ENCODE measurements at places on chromosomes 4 and X.

GRCh38 chr4:145307763-145308430, 127.5 kb upstream of the OTUD4 start:
- DNase-seq, result no peak

DNA sequence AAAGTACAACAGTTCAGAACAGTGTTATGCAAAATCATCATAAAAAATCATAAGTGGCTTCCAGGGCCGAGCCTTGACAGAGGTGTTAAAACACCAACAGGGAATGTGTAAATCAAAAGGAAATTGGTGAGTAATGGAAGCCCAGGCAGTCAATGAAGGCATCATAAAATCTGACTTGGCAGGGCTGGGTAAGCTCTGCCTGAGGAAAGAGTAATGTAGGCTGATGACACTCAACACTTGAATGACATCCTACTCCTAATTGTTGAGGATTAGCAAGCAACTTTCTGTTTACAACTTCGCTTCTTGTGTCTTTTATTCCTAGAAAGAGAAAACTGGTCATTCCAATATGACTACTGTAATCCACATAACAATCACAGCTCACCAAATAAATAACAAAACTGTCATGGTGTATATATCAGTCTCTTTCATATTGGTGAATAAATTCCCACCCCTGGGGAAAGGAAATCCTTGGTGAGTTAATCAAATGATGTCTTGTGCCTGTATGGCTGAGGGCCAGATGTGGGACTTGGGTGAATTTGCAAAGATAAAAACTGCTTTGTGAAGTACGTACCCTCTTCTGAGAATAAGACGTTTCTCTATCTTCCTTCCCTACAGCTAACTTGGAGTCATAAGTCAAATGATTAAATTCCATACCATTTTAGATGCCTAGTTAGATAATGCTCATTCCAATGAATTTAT, 196.8 kb downstream of the DCHS2 start:
- no peak for DNase-seq

DNA sequence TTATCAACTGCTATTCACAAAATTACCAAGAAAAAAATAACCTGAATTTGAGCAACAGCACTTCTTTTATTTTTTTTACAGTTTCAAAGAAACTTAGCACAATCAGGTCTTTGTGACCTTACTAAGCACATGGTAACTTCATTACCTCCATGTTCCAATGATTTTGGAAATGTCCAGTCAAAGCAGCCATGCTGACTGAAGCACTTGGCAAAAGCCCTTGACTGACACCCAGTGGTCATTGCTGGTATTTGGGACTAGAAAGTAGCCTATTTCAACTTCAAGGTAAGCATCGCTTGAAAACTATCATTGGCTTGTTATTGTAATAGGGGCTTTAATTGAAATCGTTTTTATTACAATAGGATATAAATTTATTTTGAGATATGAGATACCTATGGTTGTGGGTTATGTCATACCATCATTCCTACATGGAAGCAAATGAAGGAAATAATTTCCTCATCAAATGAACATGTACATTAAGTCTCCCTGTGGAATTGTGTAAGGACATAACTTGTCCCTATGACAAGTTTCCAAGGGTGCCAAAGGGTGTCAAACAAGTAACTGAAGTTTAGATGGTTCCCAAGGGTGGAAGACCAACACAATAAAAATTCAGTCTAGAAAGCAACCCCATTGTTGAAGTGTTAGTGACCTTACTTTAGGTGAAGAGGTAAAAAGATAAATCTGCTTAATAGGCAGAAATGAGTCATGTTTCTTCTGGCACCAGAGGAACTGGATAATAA, 15.2 kb upstream of the ANXA10 start:
- peak; percentile 52 for DNase-seq

DNA sequence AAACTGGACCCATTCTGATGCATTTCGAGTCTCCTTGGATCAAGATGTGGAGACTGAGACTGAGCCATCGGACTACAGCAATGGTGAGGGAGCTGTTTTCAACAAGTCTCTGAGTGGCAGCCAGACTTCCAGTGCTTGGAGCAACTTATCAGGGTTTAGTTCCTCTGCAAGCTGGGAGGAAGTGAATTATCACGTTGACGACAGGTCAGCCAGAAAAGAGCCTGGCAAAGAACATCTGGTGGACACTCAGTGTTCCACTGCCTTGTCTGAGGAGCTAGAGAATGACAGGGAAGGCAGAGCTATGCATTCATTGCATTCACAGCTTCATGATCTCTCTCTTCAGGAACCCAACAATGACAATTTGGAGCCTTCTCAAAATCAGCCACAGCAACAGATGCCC, 84.8 kb downstream of the NEUROG2 start:
- no peak for DNase-seq

GRCh38 chr4:186917136-186917535, 193.5 kb upstream of the FAT1 start:
- no peak for DNase-seq

GRCh38 chr4:141022111-141022695, 111.1 kb downstream of the RNF150 start:
- DNase-seq, result no peak

GRCh38 chrX:1059576-1060561, 152.6 kb downstream of the CRLF2 start:
- DNase-seq, result no peak

DNA sequence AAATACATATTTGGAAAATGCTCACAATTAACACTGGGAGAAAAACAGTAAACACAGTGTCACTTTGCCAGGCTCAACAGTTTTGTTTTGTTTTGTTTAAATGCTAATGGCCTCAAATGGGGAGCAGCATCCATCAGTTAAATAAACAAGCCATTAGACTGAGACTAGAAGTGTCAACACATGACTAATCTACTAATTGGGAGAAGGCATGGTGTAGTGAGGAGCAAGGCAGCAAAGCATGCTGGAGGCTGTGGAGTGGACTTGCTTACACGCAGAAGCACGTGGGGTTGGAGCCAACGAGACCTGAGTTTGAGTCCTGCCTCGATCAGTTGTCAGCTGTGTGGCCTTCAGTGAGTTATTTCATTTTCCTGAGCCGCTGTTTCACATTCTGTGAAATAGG, 29.0 kb downstream of the UTP14A start:
- DNase-seq, result no peak

DNA sequence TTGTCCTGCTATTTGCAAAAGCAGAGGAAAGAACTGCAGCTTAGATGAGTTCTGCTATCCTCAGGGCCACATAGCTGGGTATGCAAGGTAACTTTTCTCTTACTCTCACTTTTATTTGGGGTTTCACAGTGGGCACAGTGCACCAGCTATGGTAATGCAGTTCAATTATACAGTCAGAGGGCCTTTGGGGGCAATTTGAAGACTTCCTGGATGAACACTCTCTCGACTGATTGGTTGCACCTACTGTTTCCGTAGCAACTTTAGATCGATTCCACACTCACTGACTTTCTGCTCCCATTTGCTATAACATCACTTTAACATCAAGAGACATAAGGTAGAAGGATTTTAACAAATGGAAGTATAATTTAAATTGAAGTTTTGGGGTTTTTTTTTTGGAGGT, 128.6 kb downstream of the SLC39A8 start:
- no peak for DNase-seq

DNA sequence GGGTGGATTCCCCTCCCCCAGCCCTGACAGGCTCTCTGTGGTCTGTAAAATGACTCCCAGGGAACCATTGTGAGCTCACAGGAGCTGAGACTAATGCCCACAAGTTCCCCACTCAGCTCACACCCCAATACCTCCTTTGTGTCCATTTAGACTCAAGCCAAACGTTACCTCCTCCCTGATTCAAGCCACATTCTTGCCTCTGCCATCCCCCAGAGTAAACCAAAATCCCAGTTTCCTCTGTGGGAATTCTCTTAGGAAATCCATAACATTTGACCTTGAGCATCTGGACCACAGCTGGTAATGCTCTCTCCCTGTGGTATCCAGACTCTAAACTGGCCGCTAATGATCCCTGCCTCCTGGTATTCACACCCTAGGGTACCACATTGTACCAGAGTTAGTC, 26.3 kb upstream of the KDM5C start:
- DNase-seq, result no peak

- DNase-seq, result no peak
Measured at GRCh38 chrX:68694435-68695205, 47.2 kb downstream of the STARD8 start.

GRCh38 chrX:20522420-20522819, 255.7 kb upstream of the RPS6KA3 start:
- DNase-seq, result no peak

GRCh38 chr4:102849579-102850104, 19.1 kb upstream of the CISD2 start:
- DNase-seq, result no peak

- DNase-seq, result no peak
Measured at GRCh38 chr4:84417997-84418709, 80.9 kb downstream of the NKX6-1 start.

DNA sequence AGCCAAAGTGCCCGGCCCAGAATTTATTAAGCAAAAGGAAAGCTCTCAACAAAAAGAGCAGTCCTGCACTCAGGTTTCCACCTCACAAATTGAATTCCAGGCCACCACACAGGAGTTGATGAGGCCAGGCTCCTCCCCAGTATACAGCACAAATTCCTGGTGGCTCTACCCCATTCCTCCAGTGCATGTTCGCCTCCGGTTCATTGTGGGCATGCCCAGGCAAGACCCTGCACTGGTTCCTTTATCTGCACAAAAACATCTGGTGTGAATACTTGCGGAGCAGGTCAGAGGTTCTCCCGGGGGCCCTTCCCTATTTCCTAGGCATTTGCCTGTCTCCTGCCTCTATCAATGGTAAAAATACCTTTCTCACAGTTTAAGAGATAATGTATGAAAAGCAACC, 195.2 kb upstream of the ANXA10 start:
- DNase-seq, result no peak

- DNase-seq, result no peak
Measured at GRCh38 chr4:143346206-143346605, 9.5 kb downstream of the GAB1 start.

- peak; percentile 64 for DNase-seq
Measured at GRCh38 chrX:130110379-130111219, at the start of gene ELF4. Gene ELF4, minus strand, starts transcription at chrX:130110497. Its CDS starts 29,167 bp downstream, at chrX:130081330.

GRCh38 chr4:55352726-55353125, 6.7 kb downstream of the SRD5A3 start:
- DNase-seq, result no peak

GRCh38 chrX:129938081-129938480, 32.1 kb downstream of the UTP14A start:
- no peak for DNase-seq

GRCh38 chr4:3297066-3297859, 4.4 kb downstream of the RGS12 start:
- no peak for DNase-seq

DNA sequence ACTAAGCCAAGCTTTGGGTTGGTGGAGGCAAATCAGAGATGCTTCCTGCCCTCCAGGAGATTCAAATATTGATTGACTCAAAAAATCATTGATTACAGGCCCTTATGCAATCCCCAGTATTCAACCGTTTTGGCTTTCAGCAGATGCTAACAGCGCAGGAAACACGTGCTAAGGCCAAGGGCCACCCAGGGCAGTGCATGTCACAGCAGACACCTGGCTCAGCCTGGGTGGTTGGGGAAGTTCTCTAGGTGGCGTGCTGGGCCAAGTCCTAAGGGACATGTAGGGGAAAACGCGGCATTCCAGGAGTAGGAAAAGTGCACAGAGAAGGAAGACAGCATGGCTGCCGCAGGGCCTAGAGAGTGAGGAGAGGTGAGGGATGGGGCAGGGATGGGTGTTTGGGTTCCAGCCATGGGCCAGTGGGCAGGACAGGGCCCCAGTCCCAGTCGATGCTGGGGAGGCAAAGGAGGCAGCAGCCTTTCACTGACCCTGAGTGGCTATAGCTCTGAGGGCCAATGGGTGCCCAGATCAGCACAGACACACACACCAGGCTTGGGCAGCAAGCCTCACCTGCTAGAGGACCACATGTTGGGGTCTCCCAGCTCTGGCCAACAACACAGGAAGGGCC, 239.1 kb downstream of the EVC2 start:
- DNase-seq, result no peak

- no peak for DNase-seq
Measured at GRCh38 chr4:88960576-88960975, 96.4 kb downstream of the FAM13A start.

GRCh38 chr4:144090744-144091143, 49.8 kb downstream of the GYPA start:
- DNase-seq, result no peak

DNA sequence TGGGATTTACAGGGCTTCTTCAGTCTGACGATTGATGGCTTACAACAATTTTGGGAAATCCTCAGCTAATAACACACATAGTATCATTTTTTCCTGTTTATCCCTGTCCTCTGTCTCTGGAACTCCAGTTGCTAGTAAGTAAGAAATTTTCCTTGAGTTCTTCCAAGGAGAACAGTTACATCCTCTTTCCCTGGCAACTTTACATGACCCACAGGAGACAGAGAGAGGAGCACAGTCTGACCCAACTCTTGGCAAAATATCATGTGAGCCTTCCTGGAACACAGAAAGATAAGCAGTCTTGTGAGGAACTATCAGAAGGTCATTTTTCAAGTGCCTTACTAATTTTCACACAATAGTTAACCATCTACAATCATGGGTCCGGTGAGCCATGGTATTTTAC, 578.7 kb upstream of the PABPC4L start:
- no peak for DNase-seq

GRCh38 chrX:118459494-118459893, 36.1 kb upstream of the DOCK11 start:
- DNase-seq, result peak; percentile 45

DNA sequence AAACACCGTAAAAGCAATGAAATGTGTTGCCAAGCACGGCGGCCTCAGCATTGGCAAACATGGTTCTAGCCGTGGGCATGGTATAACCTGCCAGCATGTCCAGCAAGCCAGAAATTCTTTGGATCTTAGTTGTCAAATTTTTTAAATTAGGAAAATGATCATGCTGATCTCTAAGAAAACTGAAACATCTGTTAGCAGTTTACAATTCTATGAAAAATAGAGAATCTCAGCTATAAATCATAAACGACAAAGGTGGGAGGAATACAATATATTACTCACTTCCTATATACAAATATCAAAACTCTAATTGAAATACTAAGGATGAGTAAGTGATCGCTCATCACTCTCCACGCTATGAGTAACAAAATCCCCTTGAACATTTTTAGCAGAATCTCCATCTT, 130.3 kb downstream of the ADGRA3 start:
- no peak for DNase-seq

DNA sequence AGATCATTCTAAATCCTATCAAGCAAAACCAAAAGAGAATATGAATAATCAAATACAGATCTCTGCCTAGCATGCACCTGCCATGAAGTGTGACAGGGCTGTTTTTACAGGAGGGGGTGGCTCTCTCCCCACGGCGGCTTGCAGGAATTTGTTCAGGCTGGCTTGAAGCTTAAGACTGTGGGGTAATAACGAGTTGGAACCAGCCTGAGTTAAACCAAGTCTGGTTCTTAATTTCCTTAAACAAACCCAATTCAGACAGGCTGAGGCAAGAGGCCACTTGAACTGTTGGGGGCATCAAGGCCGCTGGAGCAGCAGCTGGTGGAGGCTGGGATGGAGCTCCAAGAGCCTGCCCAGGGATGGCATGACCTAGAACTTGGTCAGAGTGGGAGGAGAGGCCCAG, 45.1 kb upstream of the LGI2 start:
- no peak for DNase-seq

- no peak for DNase-seq
Measured at GRCh38 chr4:83320548-83320947, 14.1 kb downstream of the HPSE start.

- DNase-seq, result peak; percentile 68
Measured at GRCh38 chr4:153427363-153428071, 38.6 kb upstream of the TMEM131L start.

GRCh38 chr4:57146444-57146843, 36.3 kb upstream of the IGFBP7 start:
- DNase-seq, result no peak

Measured in OCI-LY7 (cell line).